ENCODE measurements at places on chromosomes 4 and X.

DNA sequence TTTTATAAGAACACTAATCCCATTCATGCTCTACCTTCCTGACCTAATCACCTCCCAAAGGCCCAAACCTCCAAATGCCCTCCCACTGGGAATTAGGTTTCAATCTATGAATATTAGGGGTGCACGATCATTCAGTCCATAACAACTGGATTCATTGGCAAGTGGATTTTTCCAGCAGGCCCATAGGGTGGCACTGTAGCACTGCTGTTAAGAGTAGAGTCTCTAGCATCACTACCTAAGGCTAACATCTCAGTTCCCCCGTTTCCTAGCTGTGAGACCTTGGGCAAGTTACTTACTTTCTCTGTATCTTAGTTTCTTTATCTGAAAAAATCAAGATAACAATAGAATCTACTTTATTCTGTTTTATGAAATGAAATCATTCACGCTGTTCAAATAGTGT is 315.8 kb downstream of the STIM2 start:
- peak; percentile 53 for DNase-seq

DNA sequence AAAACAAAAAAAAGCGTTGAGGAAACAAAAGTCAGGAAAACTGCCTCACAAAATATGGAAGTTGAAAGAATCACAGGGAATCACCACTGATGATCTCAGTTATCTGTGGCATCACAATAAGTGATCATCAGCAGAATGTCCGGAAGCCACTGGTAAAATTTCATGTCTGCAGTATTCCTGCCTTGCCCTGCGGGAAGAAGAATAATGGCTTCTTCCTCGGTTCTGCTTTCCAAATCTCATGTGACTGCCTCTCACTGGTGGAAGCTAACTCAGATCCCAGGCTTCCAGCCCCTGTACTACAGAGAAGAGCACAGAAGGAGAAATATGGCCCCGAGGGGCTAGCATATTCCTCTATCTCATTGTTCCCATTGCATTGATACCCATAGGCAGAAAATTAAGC is 12.7 kb upstream of the ZNF330 start:
- no peak for DNase-seq

DNA sequence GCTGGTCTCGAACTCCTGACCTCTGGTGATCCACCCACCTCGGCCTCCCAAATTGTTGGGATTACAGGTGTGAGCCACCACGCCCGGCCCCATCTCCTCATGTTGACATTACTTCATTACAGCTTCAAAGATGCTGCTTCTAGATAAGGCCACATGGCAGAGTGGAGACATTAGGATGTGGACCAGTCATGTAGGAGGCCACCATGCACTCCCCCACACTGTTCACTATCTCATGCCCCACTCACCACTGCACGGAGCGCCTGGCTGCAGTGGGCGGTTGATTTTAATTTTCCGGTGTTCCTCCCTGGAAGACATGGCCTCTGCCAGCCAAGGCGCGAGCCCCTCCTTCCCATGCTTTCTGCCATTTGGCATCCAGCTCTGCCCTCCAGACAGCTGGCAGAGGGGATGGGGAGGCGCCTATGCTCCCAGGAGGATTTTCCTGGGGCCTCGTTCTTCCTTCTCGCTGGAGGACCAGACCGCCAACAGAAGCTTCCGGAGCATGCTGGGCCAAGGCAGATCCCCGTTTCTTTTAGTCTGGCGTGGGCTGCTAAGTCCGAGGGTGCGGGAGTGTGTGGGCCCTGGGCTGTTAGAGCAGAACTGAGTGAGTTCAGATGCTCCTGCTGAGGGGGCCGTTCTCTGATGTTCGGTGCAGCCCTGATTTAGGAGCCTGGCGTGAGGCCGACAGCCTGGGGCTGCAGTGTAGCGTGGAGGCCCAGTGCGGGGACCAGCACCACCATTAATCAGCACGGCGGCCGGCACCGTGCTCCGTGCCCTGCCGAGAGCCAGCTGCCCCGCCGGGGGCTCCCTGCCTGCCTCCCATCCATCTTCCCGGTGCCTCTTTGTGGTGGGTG is 93.1 kb downstream of the SORCS2 start:
- no peak for DNase-seq

DNA sequence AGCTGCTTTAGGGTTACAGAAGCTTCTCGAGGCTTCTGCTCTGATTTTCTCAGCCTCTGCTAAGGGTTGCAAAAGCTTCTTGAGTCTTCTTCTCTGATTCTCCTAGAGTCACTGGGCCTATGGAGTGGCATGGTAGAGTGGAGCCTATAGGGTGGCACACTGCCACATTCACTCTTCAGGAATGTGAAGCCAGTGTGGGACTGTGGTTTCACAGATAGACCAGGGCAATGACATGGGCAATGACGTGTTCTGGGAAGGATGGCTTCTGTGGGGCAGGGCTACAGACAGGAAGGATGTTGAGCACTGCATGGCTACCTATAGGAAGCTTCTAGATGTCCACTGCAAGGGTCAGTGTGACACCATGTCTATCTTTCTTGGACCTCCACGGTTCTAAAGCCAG is 11.0 kb upstream of the MAMLD1 start:
- DNase-seq: no peak

GRCh38 chr4:56321251-56321650 is 66.0 kb downstream of the AASDH start:
- DNase-seq: no peak

GRCh38 chr4:18882468-18882867 is 860.9 kb upstream of the LCORL start:
- DNase-seq: no peak
